ENCODE measurements at places on chromosomes 12 and 14.

DNA sequence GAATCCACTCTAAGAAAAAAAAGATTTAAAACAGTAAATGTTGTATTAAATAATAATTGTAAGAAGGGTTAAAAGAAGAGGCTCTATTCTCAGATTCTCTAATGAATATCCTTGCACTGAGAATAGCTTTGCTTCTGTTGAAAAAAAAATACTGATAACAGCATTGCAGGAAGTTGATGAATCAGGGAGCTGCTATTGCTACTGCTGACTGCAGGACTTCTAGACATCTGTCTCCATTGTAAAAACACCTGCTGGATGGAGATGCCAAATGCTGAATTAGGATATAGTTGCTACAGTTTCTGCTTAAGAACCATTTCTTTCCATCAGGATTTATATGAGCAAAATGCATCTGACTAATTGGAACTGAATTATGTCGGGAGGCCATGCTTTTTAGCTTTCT is 50.3 kb upstream of the ANP32D start:
- no peak for DNase-seq

DNA sequence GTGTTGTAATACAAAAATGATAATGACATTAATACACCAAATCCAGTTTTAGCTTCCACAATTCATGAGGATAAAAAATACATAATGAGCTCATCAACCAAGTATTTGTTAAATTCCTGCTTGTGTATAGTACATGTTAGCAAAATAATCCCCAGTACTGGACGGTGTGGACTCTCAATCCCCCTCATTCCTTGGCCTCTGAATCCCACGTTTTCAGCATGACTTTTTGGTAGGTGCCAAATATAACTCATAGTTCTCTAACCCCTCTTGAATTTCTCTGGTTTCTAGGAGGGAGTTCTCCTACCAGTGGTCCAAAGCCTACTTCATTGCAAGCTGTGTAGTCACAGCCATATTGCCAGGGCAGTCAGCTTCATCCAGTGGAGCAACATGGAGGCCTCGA is 41.4 kb upstream of the EPS8 start:
- no peak for DNase-seq

- no peak for DNase-seq
These were observed 138.9 kb downstream of the TSPAN9 start for GRCh38 chr12:3216097-3216496.

DNA sequence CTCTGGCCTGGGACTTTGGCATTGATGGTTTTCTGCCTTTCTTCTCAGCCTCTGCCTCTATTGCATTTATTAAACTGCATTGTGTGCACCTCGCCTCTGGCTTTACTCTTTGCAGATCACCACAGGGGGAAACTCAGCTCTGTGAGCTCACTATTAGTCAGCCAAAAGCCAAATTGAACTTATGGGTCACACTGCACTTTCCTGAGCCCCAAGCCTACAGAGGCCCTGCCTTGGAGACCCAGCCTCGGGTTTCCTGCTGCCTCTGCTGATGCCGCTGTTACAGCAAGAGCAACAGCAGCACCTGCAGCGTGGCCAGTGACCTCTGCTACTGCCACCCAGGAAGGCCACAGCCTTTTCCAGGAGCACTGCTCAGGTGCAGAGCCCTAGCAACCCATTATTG is 122.5 kb downstream of the DAD1 start:
- DNase-seq = no peak

- DNase-seq = no peak
These were observed 7.4 kb upstream of the PTGES3 start for GRCh38 chr12:56695327-56696101.

GRCh38 chr14:66045572-66046021 is 440.6 kb upstream of the CCDC196 start:
- no peak for DNase-seq

GRCh38 chr14:101062065-101062450 is 158.5 kb upstream of the RTL1 start:
- no peak for DNase-seq

DNA sequence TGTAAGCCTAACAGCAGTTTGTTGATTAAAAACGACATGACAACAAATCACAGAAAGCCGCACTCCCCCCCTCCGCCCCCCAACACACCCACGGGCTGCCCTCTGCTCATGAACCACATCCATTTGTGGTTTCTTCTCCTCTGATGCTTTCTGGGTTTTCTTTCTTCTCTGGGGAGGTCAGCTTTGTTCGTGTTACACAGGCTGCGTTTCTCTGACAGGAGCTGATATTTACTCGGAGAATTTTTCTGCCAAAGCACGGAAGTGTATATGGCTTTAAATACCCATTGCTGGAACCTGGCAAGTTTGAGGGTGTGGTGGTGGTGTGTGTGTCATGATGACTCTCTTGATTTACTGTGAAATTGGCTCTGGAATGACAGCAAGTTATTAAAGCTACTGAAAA is 883.7 kb upstream of the TMEM132C start:
- no peak for DNase-seq

Data from stimulated activated CD4-positive, alpha-beta T cell treated with anti-CD3 and anti-CD28 coated beads, Interleukin-2, amount 100 ng/mL, for 48 hours (primary cell).